ENCODE measurements at places on chromosomes 7 and 10.
A peak's percentile ranks its signal among the peaks of the same experiment; 100 is the strongest.

DNA sequence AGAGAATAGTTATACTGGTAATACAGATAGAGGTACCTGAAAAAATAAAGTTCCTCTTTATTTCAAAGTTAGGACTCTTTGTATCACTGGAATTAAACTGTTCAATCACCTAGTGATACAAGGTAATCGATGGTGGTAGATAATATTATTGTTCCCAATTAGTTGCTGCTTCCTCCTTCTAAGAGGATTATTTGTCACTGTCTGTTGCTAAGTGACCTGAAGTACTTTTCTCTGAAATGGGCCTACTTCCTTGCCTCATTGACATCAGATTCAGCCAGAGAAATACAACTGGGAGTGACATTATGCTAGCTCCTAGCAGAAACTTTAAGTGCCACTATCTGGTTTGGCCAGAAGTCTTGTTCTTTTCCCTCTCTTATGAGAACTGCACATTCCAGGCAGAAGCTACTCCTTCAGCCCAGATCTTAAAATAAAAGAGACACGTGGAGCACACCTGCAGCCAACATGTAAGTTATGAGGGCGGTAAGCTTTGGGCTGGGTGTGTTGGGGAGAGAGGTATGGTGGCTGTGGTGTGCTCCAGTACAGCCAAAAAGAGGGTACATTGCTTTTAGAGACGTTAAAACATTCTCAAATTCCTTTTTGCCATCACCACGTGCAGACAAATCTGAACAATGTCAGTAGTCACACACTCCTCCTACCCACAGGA lies 54.8 kb downstream of the MINDY3 start:
- DNase-seq, result no peak

- DNase-seq, result no peak
Measured at GRCh38 chr10:12539350-12540164, 190.2 kb downstream of the CAMK1D start.

DNA sequence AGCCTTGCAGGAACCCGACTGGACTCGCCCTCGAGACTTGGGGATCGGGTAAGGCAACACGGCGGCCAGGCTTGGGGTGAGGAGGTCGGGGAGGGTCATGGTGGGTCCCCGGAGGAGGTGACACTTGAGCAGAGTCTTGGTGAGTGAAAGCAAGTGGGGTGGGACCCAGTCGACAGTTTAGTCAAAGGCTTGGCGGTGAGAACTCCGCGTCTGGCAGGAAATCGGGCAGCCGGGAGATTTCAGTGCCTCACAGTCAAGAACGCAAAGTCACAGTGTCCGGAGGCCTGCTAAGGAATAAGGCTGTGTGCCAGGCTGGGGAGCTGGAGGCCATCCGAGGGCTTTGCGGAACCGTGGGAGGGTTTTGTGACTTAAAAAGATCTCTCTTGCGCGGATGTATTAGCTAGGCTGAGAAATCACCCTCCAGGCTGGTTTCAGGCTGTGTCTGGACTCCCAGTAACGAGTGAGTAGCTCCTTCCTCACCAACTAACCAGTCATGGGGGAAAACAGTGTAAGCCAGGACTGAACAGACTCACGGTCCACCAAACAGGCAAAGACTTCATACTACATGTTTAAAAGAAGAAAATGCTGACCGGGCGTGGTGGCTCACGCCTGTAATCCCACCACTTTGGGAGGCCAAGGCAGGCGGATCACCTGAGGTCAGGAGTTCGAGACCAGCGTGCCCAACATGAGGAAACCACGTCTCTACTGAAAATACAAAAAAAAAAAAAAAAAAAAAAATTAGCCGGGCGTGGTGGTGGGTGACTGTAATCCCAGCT lies 613 bp downstream of the AP5Z1 start:
- DNase-seq, result peak; percentile 31

DNA sequence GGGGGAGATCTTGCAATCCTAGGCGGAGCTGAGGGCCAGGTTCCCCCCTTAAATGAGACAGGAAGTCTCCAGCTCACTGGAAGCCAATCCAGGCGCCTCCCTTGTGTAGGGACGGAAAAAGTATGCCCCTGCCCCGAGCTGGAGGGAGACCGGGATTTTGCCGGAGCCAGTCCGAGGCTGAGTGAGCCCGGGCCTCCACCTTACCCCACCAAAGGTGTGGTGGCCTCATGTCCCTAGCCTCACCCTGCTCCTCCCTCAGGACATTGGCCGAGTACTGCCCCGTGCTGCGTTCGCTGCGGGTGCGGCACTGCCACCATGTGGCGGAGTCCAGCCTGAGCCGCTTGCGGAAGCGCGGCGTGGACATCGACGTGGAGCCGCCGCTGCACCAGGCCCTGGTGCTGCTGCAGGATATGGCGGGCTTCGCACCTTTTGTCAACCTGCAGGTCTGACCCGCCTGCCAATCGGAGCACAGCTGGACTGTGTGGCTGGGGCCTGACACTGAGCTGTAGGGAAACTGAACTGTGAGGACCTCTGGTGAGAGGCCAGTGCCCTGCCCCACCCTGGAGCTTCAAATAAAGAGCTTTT lies 2.0 kb downstream of the FBXL15 start:
- DNase-seq, result no peak

GRCh38 chr7:17019106-17019505 lies 137.3 kb upstream of the AGR3 start:
- DNase-seq, result no peak

DNA sequence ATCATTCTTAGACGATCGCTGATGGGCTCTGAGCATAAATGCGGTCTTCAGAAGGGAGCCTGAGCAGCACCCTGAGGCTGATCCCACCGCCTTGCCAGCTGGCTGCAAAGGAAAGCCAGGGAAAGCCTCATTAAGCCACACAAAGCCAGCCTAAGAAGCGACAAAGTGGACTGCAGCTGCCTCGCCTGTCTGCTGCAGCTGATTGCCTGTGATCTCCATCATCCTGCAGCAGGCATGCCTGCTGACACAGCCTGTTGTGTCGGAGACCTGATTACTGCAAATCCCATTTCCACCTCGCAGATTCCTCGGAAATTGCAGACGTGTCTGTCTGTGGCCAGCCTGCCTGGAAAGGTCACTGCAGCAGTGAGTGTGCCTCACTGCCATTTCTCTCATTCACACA lies 1087.0 kb upstream of the AUTS2 start:
- DNase-seq, result no peak

- DNase-seq, result no peak
Measured at GRCh38 chr7:19853261-19853832, 79.9 kb upstream of the TMEM196 start.

GRCh38 chr7:75878312-75878768 lies 494 bp upstream of the RHBDD2 start:
- DNase-seq, result no peak

- DNase-seq, result no peak
Measured at GRCh38 chr7:50226145-50226544, 78.4 kb upstream of the IKZF1 start.

DNA sequence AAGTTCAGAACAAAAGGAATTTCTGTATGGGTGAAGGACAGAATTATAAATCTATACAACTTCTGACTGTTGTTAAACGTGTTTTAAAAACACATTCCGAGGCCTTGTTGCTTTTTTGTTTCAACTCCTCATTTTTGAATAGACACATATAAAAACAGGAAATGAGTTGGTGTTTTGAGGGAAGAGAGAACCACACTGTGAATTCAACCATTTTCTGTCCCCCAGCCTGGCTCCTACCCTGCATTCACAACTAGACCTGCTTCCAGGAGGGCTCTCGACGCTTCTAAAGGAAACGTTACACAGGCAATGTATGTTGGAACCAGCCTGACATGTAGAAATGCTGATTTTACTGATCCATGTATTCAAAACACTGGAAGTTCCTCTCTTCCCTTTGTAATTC lies 76.5 kb downstream of the OR13A1 start:
- DNase-seq, result no peak

DNA sequence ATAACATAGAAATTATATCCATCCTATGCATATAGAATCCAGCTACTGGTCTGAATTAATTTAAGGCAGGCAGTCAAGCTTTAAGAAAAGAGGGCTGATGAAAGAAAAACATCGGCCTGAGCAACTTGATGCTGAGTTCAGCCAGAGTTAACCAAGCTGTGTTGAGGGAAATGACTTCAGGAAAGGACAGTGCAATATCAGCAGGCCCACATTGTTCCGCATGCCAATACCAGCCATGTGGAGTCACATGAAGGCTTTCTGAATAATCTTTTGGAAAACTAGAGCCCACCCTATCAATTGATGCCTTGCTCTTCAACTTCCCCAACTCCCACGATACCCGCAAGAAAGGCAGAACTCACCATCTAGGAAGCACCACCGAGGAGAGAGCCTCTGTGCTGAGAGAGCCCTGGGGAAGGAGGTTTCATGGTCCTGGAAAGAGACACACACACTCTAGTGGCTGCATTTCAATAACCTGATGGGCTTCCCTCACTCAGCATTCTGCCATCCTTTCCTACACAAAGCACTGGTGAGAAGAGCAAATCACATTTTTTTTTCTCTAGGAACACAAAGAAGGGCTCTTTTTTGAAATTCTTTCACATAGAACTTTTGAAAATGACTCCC lies 125.8 kb upstream of the PTN start:
- DNase-seq, result no peak

DNA sequence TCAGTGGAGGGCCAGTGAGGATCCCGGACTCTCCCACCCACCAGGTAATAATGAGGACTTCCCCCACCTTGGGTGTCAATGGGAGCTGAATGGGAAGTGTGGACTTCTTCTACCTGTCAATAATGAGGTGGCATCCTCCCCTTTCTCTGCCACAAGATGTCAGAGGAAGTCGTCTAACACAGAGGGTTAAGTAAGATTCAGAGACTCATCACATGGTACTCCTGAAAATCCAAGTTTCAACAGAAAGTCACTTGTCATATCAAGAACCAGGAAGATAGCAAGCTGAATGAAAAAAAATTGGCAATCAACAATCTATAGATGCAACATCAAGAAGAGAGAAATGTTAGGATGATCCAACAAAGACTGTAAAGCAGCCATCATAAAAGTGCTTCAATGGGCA lies 150.9 kb upstream of the SVIL start:
- no peak for DNase-seq

DNA sequence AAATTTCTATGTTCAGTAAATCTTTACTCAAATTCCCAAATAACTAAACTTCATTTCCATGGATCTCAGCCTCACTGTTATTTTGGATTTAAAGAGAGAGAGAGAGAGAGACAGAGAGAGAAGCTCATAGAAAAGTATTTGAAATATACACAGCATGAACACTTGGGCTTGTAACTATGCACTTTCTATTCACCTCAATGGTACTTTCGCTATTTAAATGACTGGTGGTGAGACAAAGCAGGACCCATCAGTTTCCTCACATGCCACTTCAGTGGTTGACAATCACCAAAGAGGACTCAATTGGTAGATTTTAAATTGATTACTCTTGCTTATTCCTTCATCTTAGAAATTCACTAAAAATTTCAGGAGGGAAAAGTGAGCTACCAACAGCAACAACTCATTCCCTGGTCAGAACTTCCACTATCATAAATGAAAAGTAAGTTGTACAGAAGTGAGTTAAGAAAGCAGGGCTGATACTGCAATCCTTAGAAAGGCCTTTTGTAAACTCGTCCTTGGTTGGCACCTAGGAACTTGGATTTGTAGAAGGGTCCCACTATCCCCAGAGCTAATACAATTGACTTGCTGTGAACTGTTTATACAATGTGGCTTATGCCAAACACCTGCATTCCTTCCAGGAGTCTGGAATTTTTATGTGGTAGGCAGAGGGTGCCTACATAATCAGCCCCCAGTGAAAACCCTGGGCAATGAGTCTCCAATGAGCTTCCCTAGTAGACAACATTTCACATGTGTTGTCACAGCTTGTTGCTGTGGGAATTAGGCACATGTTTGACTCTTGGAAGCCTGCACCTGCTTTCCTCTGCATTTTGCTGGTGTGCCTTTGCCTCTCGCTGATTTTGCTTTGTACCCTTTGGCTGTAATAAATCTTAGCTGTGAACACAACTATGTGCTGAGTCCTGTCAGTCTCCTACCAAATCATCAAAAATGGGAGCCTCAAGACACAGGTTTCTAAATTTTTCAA lies 10.8 kb downstream of the ERLIN1 start:
- no peak for DNase-seq

DNA sequence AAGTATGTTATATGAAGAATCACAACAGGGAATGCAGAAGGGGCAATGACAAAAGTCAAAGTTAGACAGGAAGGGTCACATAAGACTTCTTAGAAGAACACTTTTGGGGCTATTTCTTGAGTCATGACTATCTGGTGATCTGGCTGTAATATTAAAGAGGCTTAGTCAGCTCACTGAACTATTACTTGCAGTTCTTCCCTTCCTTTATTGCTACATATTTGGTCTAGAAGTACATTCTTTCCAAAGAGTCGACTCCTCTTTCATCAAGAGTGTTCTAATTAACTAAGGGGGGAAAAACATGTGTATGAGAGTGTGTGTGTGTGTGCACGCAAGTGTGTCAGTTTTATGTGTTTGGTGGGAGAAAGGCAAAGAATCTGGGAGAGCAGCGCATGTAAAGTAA lies 247.3 kb upstream of the LRRTM3 start:
- DNase-seq, result no peak

GRCh38 chr7:143256325-143256724 lies 6.9 kb upstream of the GSTK1 start:
- no peak for DNase-seq

GRCh38 chr10:61897671-61898434 lies 3.6 kb upstream of the ARID5B start:
- DNase-seq, result no peak

DNA sequence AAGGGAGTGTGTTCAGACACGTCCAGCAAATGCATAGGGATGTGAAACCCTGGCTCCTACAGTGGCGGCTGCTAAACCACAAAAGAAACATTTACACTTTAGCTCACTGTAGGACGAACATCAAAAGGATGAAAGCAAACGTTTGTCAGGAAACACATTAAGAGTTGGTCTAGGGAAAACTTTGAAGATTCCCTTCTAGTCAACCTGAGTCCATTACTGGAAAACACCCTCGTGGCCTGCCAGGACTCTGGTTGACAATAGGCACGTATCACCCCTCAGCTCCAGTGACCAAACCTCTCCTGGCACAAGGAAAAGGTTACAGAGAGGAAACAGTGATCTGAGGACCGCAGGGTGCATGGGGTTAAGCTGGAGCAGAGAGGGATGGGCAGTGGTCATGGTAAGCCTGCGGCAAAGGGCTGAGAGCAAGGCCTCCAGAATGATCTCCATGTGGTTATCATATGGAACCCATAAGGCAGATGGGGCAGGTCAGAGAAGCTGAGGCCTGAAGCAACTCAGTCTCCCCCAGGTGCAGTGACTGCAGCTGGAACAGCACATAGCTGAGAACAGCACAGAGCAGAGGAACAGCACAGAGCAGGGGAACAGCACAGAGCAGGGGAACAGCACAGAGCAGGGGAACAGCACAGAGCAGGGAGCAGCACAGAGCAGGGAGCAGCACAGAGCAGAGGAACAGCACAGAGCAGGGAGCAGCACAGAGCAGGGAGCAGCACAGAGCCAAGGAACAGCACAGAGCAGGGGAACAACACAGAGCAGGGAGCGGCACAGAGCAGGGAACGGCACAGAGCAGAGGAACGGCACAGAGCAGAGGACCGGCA lies 49.9 kb downstream of the CHST15 start:
- DNase-seq, result no peak
